A549 treated with Hydrocortisone at 1 μM for 4 hours (cell line): ENCODE measurements at places on chromosomes 5 and 9. TPM values are rescaled to one million over a fixed set of nuclear protein-coding genes. Genes with fewer than 3 reads are reported as not detected.

GCNT1 gene
- 2.1 to 4.8 TPM (median 4.0 TPM) in 5 replicates for total RNA-seq

MEF2C gene
- total RNA-seq, result 0.02 to 0.03 TPM (median 0.03 TPM) in 3 of 5 replicates, not detected in the others

FOXD4L4 gene
- total RNA-seq, result 0.07 to 0.09 TPM (median 0.08 TPM) in 3 of 5 replicates, not detected in the others

SAXO1 gene
- not detected in 5 replicates for total RNA-seq

REEP2 gene
- 5.9 to 7.5 TPM (median 7.0 TPM) in 5 replicates for total RNA-seq

MYOT gene
- total RNA-seq, result 0.12 to 0.30 TPM (median 0.25 TPM) in 3 of 5 replicates, not detected in the others

PFDN1 gene
- 89.7 to 116 TPM (median 93.3 TPM) in 5 replicates for total RNA-seq

C9orf85 gene
- 13.7 to 16.8 TPM (median 15.2 TPM) in 5 replicates for total RNA-seq

RFX3 gene
- 1.1 to 1.8 TPM (median 1.5 TPM) in 5 replicates for total RNA-seq

C5orf52 gene
- not detected in 5 replicates for total RNA-seq

EMB gene
- 4.4 to 7.6 TPM (median 6.4 TPM) in 5 replicates for total RNA-seq

SV2C gene
- total RNA-seq, result not detected in 5 replicates

SLC6A3 gene
- total RNA-seq, result 0.62 to 0.97 TPM (median 0.75 TPM) in 5 replicates

PLK2 gene
- 36.8 to 47.0 TPM (median 40.9 TPM) in 5 replicates for total RNA-seq

TICAM2 gene
- 0.80 to 1.6 TPM (median 1.1 TPM) in 5 replicates for total RNA-seq

DOK3 gene
- total RNA-seq, result 2.7 to 6.1 TPM (median 3.8 TPM) in 5 replicates

IL11RA gene
- 5.0 to 6.4 TPM (median 5.4 TPM) in 5 replicates for total RNA-seq

CCNJL gene
- total RNA-seq, result 9.9 to 14.0 TPM (median 10.9 TPM) in 5 replicates

ARSI gene
- total RNA-seq, result 30.4 to 36.6 TPM (median 34.3 TPM) in 5 replicates

CDX1 gene
- total RNA-seq, result not detected in 5 replicates

ECSCR gene
- not detected in 5 replicates for total RNA-seq

NR5A1 gene
- total RNA-seq, result 0.05 to 0.10 TPM (median 0.07 TPM) in 4 of 5 replicates, not detected in the other

C5orf22 gene
- total RNA-seq, result 10.8 to 16.8 TPM (median 12.9 TPM) in 5 replicates

ALDOB gene
- total RNA-seq, result not detected in 5 replicates

DMAC1 gene
- 19.3 to 85.6 TPM (median 77.5 TPM) in 5 replicates for total RNA-seq

CDH9 gene
- total RNA-seq, result not detected in 5 replicates

HTR4 gene
- total RNA-seq, result not detected in 5 replicates

NRARP gene
- 2.5 to 5.1 TPM (median 3.9 TPM) in 5 replicates for total RNA-seq

C5orf46 gene
- total RNA-seq, result 0.29 TPM in 1 of 5 replicates, not detected in the others
